ENCODE measurements at places on chromosomes 2 and 18. TPM values are rescaled to one million over a fixed set of nuclear protein-coding genes. Genes with fewer than 3 reads are reported as not detected.
A peak's percentile ranks its signal among the peaks of the same experiment; 100 is the strongest.

The UPP2 gene
- total RNA-seq: not detected

The BUB1 gene
- 9.0 TPM for total RNA-seq

The EVX2 gene
- 0.18 TPM for total RNA-seq

The DYNC1I2 gene
- total RNA-seq: 77.5 TPM

The C2orf78 gene
- not detected for total RNA-seq

The CMPK2 gene
- total RNA-seq: 3.2 TPM

The LCT gene
- total RNA-seq: not detected

The SP140 gene
- 0.22 TPM for total RNA-seq

The KRTCAP3 gene
- 0.53 TPM for total RNA-seq

The RAD51AP2 gene
- total RNA-seq: under 0.01 TPM

The UGT1A3 gene
- not detected for total RNA-seq

The PSMA8 gene
- not detected for total RNA-seq

The TNFAIP6 gene
- total RNA-seq: 15.4 TPM

The SAG gene
- total RNA-seq: 0.18 TPM

The SERPINB12 gene
- 0.62 TPM for total RNA-seq

DNA sequence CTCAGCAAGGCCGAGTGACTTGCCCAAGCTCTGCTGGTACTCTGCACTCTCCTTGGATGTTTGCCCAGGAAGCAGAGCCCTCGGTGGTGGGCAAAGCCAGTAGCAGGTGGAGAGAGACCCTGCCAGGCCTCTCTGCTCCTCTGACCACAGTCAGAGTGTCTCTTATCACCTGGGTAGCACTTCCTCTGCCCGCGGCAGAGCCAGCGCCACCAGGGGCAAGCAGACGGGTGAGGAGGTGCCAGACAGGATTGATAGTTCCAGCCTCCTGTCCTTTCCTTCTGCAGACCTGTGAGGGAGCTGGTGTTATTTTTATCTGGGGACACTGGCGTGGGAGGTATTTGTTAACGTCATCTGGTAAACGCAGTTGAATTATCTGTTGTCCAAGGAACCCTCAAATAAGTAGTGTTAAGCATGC is 152.9 kb downstream of the SMAD7 start:
- DNase-seq: no peak

DNA sequence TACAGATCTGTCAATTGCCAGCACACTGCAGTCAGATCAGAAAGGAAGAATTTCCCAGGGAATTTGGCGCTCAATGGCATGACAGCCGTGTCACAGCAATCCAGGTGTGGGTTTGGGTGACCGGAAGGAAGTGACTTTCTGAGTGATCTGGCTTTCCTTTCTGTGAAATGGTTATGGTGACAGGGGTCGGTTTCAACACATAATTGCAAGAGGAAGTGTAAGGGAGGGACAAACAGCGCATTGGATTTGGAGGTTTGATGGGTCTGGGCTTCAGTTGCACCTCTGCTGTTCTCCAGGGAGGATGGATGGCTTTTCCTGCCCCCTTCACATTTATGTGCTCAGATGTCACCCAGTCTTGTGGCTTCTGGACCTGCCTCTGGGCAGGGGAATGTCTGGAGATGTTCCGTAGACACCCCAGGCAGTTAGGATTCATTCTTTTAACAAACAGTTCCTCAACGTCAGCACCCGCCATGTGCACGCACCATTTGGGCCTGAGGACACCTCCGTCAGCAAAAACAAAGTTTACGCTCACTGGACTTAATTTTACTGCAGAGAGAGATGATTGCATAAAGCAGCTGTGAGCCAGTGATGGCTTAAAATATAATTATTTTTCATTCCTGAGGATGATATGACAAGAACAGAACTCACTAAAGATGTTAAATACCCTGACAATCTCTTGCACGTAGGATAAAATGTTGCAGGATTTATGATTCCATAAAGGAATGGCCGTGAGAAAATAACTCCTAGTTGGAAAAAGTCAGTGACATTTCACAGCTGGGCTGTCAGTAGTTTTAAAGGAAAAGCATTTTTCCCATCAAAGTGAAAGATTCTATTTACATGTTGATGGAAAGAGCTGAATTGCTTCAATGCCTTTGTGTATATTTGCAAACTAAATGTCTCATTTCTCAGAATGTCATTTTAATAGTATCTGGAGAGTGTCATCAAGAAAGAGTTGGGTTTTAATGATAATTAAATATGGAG is 36.9 kb downstream of the MBP start:
- DNase-seq: no peak

GRCh38 chr18:3225588-3225987 is 5.8 kb upstream of the MYOM1 start:
- DNase-seq: no peak

- peak; percentile 6 for DNase-seq
These were observed 64.6 kb downstream of the CD226 start for GRCh38 chr18:69882965-69883668.

DNA sequence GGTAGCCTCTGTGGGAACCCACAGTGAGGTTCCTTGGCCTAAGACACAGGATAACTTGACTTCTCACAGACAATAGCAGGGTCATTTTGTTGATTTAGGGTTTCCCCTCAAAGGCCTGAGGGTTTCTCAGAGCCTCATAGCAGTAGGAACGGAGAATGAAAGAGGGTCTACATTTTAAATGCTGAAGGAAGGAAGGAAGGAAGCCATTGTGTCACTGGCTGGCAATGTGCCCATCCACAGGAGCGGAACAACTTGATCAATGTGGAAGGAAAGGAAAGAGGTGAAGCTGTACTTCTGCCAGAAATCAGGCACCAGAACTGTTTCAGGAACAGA is 5.1 kb downstream of the IL1B start:
- DNase-seq: no peak

GRCh38 chr2:125721072-125721721 is 934.8 kb upstream of the GYPC start:
- no peak for DNase-seq

DNA sequence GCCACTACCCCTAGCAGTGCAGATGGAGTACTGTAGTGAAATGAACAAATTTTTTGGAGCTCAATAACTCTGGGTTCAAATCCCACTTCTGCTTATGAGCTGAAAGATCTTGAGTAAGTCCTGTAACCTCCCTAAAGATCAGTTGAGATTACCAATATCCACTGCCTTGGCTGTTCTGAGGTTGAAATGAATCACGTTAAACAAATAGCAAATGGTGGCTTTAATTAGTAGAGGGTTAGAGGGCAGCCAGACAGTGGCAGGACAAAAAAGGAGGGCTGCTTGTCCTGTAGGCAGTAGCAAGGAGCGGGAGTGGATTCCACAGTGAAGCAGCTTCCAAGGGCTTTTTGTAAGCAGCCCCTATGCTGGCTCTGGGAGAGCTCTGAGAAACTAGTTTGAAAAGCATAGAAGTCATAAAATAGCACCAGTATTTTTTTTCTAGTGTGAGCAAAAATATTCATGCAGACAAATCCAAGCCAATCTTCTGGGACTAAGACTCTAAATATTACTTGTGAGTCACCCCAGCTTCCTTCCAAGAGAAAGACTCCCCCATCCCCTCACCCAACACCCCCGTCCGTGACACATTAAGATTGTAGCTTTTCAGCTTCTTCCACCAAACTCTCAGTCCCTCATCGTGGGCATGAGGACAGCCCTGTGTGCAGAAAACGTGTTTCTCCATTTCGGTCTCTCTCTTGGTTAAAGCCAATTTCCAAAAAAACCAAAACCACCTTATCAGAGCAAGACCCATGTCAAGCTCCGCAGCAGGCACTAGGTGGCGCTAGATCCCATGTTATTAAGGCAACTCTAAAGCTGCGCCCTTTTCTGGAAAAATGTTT is 123.5 kb upstream of the LGALSL start:
- DNase-seq: peak; percentile 96

DNA sequence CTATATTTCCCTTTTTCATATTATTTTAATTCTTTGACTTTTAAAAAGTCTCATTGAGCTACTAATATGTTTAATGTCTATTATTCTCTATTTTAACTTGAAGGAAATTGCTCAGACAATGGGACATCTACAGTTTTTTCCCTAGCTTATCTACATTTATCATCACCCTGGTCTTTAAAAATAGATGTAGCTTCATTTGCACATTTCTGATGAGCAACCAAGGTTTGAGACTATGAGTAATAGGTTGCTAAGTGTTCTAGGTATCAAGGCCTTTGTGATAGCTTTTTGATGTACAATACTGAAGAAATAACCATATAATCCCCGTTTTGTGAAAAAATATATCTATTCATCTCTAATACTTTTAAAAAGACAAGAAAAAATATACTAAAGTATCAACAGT is 47.0 kb downstream of the STAT4 start:
- no peak for DNase-seq

GRCh38 chr18:28113271-28114029 is 63.5 kb downstream of the CDH2 start:
- no peak for DNase-seq

- DNase-seq: no peak
These were observed 668.1 kb downstream of the EPHA4 start for GRCh38 chr2:220904015-220904414.

GRCh38 chr2:218891275-218892135 is 10.9 kb downstream of the WNT10A start:
- no peak for DNase-seq

- DNase-seq: peak; percentile 44
These were observed 532.1 kb downstream of the SOX11 start for GRCh38 chr2:6224267-6224666.

- no peak for DNase-seq
These were observed 14.5 kb downstream of the AGPS start for GRCh38 chr2:177407031-177407430.

- DNase-seq: no peak
These were observed 46.8 kb upstream of the DNMT3A start for GRCh38 chr2:25388491-25388890.

DNA sequence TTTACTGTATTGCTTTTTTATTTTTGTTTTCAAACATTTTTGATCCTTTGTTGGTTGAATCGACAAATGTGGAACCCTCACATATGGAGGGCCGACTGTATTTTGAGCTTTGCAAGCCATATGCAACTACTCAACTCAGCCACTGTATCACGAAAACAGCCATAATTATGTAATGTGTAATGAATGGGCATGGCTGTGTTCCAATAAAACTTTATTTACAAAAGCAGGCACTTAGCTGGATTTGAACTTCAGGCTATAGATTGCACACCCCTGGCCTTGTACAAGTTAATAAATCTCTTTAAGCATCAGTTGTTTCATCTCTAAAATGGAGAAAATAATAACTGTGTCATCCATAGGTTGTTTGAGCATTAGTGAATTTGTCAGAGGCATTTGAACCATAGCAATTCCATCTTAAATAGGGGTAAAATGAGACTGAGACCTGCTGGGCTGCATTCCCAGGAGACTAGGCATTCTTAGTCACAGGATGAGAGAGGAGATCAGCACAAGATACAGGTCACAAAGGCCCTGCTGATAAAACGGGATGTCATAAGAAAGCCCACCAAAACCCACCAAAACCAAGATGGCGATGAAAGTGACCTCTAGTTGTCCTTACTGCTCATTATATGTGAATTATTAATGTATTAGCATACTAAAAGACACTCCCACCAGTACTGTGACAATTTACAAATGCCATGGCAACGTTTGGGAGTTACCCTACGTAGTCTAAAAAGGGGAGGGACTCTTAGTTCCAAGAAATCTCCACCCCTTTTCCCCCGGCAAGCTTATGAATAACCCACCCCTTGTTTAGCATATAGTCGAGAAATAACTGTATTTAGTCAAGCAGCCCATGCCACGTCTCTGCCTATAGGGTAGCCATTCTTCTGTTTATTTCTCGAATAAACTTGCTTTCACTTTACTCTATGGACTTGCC is 13.7 kb upstream of the LTBP1 start:
- DNase-seq: no peak

- DNase-seq: peak; percentile 62
These were observed 256.1 kb downstream of the NCKAP5 start for GRCh38 chr2:133312038-133312729.

GRCh38 chr2:219041252-219041651 is at the start of gene CFAP65:
Gene CFAP65, minus strand, starts transcription at chr2:219041516. Its CDS starts 2,468 bp downstream, at chr2:219039048.
- DNase-seq: peak; percentile 20

- no peak for DNase-seq
These were observed 355.1 kb downstream of the DPP10 start for GRCh38 chr2:114797540-114797939.

GRCh38 chr2:239001794-239002193 is 153.9 kb downstream of the TWIST2 start:
- DNase-seq: no peak

Data from muscle of leg (tissue), 16 donors.